Mesothelial cell of epicardium (in vitro differentiated cells): ENCODE measurements at places on chromosomes 6 and 20.

DNA sequence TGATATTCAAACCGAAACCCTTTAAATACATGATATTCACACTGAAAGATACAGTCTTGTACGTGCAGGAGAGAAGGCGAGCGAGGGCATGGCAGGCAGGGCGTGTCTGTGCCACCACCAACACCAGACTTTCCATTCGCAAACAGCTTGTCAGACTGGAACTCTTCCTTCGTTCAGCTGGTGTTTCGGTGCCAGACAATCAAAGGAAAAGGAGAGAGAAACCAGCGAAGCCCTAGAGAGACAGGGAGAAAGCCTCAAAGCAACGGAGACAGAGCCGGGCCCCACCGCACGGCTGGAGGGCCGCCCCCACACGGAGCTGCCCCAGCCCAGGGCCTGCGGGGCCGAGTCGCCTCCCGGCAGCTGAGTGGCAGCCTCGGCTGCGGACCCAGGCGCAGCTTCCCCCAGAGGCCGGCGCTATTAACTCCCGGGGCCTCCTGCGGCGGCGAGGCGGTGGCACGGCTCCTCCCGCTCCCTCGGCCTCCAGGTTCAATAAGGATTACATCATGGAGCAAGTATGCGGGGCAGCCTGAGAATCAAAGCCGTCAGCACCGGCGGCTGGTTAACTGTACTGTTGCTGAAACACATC, 32.1 kb upstream of the NR2E1 start:
- peak; percentile 86 for DNase-seq

GRCh38 chr20:9163251-9163650, 94.4 kb downstream of the PLCB4 start:
- no peak for DNase-seq

GRCh38 chr20:61801065-61801360, 264.7 kb downstream of the TAF4 start:
- DNase-seq, result no peak

GRCh38 chr20:11195899-11196558, 522.2 kb upstream of the JAG1 start:
- no peak for DNase-seq

GRCh38 chr6:57013521-57013926, 33.0 kb upstream of the KIAA1586 start:
- DNase-seq, result no peak

- DNase-seq, result no peak
Observed at GRCh38 chr20:34916774-34917354, 38.7 kb downstream of the GSS start.

DNA sequence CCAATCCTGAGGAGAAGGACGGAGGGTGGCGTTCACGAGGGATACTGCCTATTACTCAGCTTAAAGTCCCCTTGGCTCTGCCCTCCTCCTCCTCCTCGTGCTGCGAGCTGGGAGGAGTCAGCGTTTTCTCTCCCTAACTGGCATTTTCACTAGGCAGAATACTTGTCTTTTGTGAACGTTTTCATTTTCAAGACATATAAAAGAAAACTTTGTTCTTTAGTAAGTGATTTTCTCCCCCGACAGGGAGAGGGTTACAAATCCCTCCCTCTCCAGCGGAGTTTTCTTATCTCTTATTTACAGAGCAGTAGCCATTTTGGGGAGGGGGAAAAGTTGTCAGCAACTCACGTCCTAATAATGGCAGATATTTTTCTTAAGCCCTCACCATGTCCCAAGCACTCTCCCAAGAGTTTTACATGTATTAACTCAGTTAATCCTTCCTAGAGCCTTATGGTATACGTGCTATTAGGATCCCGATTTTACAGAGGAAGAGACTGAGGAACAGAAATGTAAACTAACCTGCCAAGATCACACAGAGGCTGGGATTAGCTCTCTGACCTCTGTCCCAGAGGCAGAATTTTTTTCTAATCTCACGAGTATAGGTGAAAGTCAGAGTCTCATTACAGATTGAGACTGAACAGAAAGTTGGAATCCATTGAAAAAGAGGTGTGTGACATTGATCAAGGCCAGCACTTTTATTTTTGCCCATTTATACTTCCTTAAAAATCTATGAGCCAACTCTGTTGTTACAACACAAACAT, 30.0 kb upstream of the ZNF217 start:
- DNase-seq, result no peak

GRCh38 chr6:169958510-169958909, 207.1 kb downstream of the ERMARD start:
- DNase-seq, result peak; percentile 21

DNA sequence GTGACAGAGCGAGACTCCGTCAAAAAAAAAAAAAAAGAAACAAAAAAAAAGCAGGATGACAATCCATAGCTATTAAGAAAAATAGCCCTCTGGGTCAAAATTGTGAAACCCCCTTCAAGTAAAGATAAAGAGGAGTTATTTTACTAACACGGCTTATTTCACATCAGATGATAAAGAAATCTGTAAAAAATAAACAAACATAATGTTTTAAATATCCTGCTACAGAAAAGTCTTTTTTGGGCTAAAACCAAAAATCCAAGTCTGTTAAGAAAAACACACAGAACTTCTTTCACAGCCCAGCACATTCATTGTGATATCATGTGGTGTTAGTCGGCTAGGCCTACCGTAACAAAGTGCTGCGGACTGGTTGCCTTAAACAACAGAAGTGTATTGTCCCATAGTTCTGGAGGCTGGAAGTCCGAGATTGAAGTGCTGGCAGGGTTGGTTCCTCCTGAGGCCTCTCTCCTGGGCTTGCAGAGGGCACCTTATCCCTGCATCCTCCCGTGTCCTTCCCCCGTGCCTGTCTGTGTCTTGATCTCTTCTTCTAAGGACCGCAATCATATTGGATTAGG, 239.2 kb upstream of the TAB2 start:
- no peak for DNase-seq

DNA sequence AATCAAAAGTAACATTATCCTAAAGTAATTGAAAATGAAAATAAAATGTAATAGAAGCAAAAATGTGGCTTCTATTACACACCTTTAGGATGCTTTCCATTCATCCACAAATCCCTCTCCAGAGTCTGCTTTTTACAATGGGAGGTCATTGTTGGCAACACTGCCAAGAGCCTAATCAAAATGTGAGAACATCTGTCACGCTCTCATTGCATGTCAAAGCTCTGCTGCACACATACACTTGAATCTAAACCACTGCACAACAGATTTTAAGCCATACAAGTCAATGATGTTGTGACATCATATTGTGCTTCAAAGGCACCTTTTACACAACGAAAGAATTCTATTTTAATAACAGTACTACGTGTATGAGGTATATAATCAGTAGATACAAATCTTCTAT, 82.1 kb downstream of the PREP start:
- no peak for DNase-seq

DNA sequence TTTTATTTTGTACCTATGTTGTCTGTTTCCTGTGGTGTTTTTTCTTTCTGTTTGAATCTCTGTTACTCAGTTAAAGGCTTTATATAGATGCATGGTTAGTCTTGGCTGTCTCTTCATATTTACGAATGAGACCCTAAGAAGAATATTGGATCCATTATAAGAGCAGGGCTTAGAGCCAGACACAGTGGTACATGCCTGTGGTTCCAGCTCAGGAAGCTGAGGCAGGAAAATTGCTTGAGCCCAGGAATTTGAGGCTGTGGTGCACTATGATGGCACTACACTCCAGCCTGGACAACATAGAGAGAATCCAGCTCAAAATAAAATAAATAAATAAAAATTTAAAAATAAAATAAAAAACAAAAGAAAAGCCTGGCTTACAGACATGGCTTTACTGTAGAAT, 211.1 kb downstream of the SOD2 start:
- DNase-seq, result no peak

DNA sequence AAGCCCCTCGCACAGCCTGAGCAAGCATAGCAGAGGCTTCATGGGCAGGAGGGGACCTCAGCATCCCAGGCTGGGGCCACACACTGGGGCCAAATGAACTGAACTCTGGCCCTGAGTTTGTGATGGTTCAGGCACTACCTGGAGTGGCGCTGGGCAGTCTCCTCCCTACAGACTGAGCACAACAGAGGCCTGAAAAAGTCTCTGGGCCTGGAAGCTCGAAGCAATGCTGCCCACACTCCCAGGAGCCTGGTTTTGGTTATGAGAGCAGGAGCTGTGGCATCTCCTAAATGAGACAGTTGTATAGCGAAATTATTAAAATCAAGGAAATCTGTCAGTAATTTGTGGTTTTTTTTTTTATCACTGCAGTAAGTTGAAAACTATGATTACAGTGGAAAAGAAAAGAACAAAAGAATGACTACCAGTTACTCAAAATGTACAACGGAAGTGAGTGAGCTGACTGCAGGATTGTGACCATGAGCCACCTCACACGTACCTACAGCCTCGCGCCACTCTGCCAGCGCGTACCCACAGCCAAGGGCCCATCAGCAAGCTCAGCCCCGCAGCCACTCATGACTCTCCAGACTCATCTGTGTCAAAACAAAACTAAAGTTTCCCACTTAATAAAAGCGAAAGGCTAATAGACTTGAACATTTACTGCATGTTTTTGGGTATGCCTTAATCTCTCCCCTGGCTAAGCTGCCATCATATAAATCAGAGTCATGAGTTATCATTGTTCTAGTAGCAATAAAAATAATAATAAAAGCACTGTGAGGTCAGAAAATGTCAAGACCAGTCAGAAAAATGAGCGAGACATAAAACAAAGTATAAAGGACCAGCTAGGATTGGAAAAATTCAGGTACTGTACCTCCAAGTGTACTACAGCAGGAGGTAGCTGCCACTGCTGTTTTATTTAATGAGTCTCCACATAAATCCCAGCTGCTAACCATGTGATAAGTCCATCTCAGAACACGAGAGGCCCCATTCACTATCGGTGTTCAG, 177.0 kb downstream of the FOXC1 start:
- DNase-seq, result no peak

GRCh38 chr20:52801628-52802006, 170.5 kb upstream of the TSHZ2 start:
- no peak for DNase-seq
